AG04450 (cell line): ENCODE measurements at places on chromosomes 13 and 19.

- no peak for DNase-seq
These were observed 73.7 kb downstream of the ERICH6B start for GRCh38 chr13:45541806-45542205.

DNA sequence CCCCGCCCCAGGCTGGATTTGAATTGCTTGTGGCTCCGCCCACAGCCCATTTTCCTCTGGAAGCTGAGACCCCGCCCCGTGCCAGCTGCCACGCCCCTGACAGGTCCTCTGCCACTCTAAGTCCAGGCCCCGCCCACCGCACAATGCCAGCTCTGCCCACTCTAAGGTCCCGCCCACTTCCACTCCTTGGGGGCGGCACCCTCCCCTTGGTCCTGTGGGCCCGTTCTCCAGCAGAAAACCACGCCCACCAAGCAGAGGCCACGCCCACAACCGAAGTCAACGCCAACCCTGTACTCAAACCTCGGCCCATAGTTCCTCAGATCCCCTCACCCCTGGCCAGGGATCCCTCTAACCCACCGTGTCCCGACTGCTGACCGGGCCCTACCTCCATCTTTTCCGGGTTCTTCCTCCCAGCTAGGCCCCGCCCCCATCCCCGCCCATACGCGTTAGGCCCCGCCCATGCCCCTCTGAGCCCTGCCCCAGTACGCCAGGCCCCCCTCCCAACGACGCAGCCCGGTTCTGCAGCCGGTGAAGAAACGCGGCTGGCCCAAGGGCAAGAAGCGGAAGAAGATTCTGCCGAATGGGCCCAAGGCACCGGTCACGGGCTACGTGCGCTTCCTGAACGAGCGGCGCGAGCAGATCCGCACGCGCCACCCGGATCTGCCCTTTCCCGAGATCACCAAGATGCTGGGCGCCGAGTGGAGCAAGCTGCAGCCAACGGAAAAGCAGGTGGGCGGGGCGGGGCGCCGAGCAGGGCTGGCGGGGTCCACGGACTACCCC is 1.3 kb downstream of the HMG20B start:
- DNase-seq, result peak; percentile 75

DNA sequence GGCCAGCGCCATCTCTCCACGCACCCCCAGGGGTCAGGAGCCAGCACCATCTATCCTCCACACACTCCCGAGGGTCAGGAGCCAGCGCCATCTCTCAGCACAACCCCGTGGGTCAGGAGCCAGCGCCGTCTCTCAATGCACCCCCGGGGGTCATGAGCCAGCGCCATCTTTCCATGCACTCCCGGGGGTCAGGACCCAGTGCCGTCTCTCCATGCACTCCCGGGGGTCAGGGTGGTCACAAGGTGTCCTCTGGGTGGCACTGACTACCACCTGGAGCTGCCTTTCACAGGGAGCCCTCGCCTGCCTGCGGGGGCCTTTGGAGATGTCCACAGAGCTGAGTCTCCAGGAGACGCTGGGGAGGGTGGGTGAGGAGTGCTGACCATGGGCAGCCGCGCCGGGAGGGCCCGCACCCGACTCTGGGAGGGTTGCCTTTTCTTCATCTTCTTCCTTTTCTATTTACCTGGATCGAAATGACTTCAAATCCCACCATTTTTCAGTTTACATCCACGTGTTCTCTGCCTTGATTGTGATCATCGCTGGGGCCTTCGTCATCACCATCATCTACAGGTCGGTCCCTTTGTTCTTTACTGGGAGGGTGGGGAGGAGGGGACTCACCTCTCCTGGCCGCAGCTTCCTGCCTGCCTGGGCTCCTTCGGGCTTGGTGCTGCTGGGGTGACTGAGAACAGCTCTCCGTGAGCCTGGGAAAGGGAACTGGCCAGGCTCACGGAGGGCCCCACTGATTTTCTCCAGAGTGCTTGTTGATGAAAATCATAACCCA is 19.1 kb downstream of the TEX29 start:
- no peak for DNase-seq

DNA sequence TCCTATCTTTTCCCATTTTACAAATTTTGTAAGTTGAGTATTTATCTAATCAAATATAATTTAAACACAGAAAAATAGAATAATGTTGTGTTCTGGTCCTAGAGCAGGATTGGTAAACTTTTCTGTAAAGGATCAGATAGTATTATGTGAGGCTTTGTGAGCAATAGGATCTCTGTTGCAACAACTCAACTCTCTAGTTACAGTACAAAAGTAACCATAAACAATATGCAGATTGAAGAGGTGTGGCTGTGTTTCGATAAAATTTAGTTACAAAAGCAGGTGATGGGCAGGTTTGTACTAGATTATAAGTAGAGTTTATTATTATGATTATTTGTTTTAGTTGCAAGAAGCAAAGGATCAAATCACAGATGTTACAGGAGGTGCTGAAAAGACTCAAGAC is 15.2 kb upstream of the C1QTNF9B start:
- DNase-seq, result no peak

DNA sequence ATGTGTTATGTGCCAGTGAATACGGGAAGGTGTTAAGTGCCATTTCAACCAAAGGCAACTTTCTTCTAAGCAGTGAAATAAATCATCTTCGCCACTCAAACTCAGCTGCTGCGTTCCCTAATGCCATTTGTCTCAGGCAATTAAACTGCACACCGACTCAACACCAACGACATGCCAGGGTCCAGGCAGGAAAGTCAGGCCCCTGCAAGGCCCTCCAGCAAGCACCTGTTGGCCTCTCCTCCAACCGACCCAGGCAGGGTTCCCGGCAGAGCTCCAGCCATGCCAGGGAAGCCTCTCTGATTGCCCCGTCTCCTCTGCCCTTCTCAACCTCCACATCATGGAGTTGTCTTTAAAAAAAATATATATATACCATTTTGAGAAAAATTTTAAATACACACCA is 21.8 kb downstream of the SAFB2 start:
- no peak for DNase-seq

DNA sequence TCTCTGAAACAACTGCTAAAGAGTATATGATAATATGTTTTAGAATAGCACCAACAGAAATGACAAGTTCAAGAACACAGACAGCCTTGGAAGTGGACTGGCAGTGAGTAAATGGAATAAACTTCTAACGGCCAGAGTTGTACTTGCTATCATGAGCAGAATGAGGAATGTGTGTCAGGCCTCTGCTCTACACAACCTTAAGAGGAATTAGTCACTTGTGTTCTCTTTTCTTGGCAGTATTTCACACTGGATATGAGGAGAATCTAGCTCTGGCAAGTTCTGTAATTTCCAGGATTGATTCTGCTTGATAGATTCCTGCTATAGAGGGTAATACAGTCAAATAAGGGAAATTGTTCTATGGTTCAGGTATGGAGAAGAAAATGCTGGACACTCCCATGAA is 757.3 kb downstream of the EFNB2 start:
- no peak for DNase-seq

GRCh38 chr13:90633849-90634248 is 713.6 kb upstream of the MIR17HG start:
- no peak for DNase-seq
